ENCODE measurements at places on chromosomes 7 and 10.

DNA sequence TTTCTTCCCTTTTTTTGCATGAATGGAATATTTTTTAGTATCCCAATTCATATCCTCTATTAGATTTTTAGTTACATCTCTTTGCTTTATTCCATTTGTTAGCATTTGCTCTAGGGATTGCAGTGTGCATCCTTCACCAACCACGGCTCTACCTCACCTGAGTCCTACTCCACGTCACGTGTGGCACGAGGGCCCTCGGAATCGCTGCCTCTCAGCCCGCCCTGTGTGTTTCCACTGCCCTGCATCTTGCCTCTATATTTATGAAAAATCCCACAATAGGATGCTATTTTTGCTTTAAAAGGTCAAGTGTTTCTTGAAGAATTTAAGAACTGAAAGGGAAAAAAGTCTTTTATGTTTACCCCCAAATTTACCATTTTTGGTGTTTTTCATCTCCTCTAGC, 41.0 kb downstream of the CFAP46 start:
- no peak for DNase-seq

- DNase-seq = no peak
Measured at GRCh38 chr10:32459051-32459698, 13.2 kb downstream of the CCDC7 start.

- no peak for DNase-seq
Measured at GRCh38 chr10:117439243-117439912, 64.1 kb upstream of the PDZD8 start.

DNA sequence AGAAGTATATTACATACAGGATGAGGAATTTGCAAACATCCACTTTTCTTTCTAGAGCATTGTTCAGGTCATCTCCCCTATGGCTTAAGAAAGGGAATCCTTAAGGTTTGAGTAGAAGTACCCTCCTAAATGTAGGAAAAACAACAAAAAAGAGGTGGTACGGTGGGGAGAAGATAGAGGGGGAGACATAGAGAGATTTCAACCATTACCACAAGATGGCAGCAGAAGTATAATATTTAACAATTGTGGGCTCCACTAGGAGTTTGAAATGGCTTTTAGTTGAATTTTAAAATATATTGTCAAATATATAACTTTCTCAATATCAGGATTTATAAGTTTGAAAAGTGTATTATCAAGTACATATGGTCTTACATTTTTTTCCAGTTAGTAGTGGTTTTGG, 72.7 kb upstream of the PRKG1 start:
- no peak for DNase-seq

DNA sequence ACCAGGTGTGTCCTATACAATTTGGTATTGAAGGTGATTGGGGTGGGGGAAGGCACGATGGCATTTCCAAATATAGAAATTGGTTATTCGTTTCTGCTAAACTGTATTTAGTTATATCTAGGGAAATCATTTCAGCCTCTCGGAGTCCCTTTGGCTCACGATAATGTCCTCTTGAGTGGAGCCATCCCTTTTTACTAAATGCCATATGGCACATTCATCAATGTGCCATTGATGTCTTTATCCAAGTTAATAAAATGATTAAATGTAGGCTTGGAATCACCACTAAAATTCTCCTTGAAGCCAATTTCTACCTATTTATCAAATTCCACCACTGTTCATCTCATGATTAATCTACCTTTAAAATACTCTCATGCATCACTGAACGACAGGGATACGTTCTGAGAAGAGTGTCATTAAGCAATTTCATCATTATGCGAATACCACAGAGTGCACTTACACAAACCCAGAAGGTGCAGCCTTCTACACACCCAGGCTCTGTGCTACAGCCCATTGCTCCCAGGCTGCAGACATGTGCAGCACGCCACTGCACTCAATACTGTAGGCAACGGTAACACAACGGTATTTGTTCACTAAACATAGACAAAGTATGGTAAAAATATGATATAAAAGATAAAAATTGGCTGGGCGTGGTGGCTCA, 219.2 kb upstream of the C7orf33 start:
- DNase-seq = no peak

- no peak for DNase-seq
Measured at GRCh38 chr10:609868-610545, 79.5 kb downstream of the DIP2C start.

- DNase-seq = peak; percentile 28
Measured at GRCh38 chr10:123703195-123703790, 37.1 kb downstream of the GPR26 start.

Data from left forelimb (tissue), 1 donor.